ENCODE measurements at places on chromosomes 5 and 9. TPM values are rescaled to one million over a fixed set of nuclear protein-coding genes. Genes with fewer than 3 reads are reported as not detected.

The ZNF879 gene
- total RNA-seq: 5.0 TPM

The PCDHGA6 gene
- not detected for total RNA-seq

The ZFP37 gene
- total RNA-seq: 0.45 TPM

The PCDHGA7 gene
- total RNA-seq: not detected

The CCL21 gene
- total RNA-seq: not detected

The GPX8 gene
- total RNA-seq: not detected

The ANKRD31 gene
- 0.17 TPM for total RNA-seq

The RELL2 gene
- total RNA-seq: 25.1 TPM

- DNase-seq: no peak
- no peaks in the 10 kb centered on the region for H3K27me3 ChIP-seq
- H3K27ac ChIP-seq: no peak overlapping the region
Observed at GRCh38 chr9:14238518-14238917, 75.4 kb downstream of the NFIB start.

GRCh38 chr9:137385061-137385655 lies 37.8 kb downstream of the EXD3 start:
- H3K4me3 ChIP-seq: no peak overlapping the region
- H3K4me1 ChIP-seq: peaks cover 16% of the 10 kb centered on the region
- peak overlapping the region; percentile 86 for H3K27ac ChIP-seq
- DNase-seq: no peak
- no peaks in the 10 kb centered on the region for H3K36me3 ChIP-seq

DNA sequence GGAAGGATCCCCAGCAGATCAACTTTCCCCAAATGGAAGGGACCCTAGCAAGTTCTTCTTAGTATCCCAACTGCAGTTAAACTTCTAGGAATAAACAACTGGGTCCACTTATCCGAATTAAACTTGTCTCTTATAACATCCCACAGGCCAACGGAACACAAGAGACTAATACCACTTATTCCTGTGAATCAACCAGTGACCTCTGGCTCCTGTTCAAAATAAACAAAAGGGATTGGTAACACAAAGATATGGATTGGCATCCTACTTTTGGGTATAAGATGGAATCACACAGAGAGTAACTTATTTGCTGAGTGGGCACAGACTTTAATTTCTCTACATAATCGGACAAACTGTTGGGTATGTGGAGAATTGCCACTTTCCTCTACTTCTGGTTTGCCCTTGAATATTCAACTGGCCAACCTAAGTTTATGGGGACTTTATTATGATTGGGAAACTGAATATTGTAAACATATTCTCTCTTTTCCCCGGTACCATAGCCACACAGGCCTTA lies 12.4 kb upstream of the PAIP1 start:
- DNase-seq: no peak
- H3K27ac ChIP-seq: no peak overlapping the region
- H3K27me3 ChIP-seq: no peaks in the 10 kb centered on the region
- H3K36me3 ChIP-seq: no peaks in the 10 kb centered on the region

DNA sequence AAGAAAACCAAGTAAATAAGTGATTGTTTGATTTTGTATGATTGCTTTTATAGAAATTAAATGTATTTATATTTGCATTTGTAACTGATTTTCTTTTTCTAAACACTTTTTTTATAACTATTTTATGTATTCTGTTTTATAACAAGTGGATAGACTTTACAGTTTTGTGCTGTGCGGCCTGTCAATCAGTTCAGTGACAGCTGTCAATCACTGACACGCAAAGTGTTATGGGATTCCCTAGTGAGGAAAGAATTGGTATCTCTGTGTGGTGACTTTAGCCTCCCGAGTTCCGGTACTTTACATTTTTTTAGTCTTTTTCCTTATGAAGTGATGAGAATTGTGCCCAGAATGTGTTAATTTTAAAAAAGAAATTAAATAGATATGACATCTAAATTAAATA lies 16.3 kb downstream of the GPR151 start:
- no peak for DNase-seq
- no peak overlapping the region for H3K4me3 ChIP-seq
- peaks cover 37% of the 10 kb centered on the region for H3K36me3 ChIP-seq
- peaks cover 1% of the 10 kb centered on the region for H3K4me1 ChIP-seq
- H3K27me3 ChIP-seq: no peaks in the 10 kb centered on the region

GRCh38 chr9:89776795-89777525 lies 172.1 kb downstream of the GADD45G start:
- peaks cover 2% of the 10 kb centered on the region for H3K4me1 ChIP-seq
- H3K27ac ChIP-seq: no peak overlapping the region
- no peak overlapping the region for H3K4me3 ChIP-seq
- peaks cover 2% of the 10 kb centered on the region for H3K27me3 ChIP-seq
- H3K36me3 ChIP-seq: no peaks in the 10 kb centered on the region
- no peak for DNase-seq

GRCh38 chr5:158525663-158526062 lies 574.1 kb downstream of the EBF1 start:
- H3K4me3 ChIP-seq: no peak overlapping the region
- no peak overlapping the region for H3K27ac ChIP-seq
- no peaks in the 10 kb centered on the region for H3K4me1 ChIP-seq
- no peak for DNase-seq
- H3K36me3 ChIP-seq: no peaks in the 10 kb centered on the region

- no peaks in the 10 kb centered on the region for H3K36me3 ChIP-seq
- no peaks in the 10 kb centered on the region for H3K27me3 ChIP-seq
- no peaks in the 10 kb centered on the region for H3K4me1 ChIP-seq
- DNase-seq: no peak
Observed at GRCh38 chr5:3348576-3349535, 246.8 kb upstream of the IRX1 start.

- peaks cover 79% of the 10 kb centered on the region for H3K36me3 ChIP-seq
- H3K4me1 ChIP-seq: peaks cover 2% of the 10 kb centered on the region
- DNase-seq: no peak
Observed at GRCh38 chr5:58979090-58979489, 396.2 kb downstream of the RAB3C start.

- peaks cover 6% of the 10 kb centered on the region for H3K36me3 ChIP-seq
- peak overlapping the region; percentile 93 for H3K4me3 ChIP-seq
Observed at GRCh38 chr9:133146746-133147411, 16.8 kb downstream of the GBGT1 start.

DNA sequence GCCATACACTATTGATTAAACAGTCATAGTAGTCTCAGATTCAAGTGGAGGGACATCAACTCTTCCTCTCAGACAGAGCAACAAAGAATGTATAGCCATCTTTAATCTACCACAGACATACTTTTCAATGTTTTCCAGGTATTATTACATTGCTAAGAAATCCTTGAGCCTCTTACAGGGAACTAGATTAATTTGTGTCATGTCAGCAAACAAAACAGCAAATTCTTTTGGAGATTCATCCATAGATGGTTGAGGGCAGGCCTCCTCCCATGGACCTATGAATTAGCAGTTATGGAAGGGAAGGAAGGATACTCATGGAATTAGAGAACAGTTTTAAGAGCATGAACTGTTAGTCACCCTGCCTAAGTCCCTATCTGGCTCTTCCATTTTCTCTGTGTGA lies 47.8 kb upstream of the ARRDC3 start:
- peaks cover 3% of the 10 kb centered on the region for H3K36me3 ChIP-seq
- H3K4me1 ChIP-seq: peaks cover 17% of the 10 kb centered on the region
- no peaks in the 10 kb centered on the region for H3K27me3 ChIP-seq
- H3K27ac ChIP-seq: no peak overlapping the region

DNA sequence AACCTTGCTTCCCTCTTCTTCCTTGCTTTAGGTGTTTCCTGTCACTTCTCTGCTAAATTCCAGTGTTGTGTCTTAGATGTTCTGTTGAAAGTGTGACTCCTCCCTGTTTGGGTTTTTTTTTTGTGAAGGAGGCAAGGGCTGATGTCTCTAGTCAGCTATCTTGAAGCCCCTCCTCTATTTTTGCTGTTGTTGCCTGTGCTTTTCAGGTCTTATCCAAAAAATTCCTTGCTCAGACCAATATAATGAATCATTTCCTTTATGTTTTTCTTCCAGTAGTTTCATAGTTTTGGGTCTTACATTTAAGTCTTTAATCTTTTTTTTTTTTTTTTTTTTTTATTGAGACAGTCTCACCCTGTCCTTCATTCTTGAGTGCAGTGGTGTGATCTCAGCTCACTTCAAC lies 22.3 kb downstream of the RIC1 start:
- H3K4me1 ChIP-seq: peaks cover 12% of the 10 kb centered on the region
- no peak overlapping the region for H3K4me3 ChIP-seq
- no peak overlapping the region for H3K27ac ChIP-seq
- H3K27me3 ChIP-seq: no peaks in the 10 kb centered on the region
- DNase-seq: no peak

DNA sequence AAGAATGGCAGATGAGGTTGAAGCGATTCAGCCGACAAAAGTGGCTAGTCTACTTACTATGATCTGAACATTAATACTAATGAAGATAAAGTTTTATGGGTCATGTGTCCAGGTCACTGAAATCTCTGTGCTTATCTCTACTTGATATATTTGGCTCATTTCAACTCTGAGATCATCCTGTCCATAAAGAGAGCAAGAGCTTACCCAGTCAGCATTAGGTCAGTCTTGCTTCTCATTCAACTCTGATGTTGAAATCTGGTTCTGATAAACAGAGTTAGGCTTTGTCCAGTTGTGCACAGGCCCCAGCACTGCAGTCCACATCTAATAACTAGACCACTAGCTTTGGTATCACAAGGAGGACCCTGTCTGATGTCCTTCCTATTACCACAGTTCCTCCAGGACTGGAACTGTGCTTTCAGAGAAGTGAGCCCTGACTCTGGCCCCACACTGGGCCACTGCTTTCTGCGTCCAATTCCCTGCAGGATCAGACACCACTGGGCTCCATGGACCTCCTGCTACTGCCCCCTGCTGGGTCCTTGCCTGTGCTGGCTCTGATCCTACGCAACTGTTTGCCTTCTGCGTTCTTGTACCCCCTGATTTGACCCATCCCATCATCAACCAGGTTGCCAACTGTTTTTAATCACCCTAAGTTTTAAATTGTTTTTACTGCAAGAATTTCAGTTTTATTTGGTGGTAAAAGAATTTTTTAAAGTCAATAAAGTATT lies 23.7 kb upstream of the FAM120A start:
- H3K4me3 ChIP-seq: no peak overlapping the region
- no peak overlapping the region for H3K27ac ChIP-seq
- peaks cover 5% of the 10 kb centered on the region for H3K4me1 ChIP-seq
- no peaks in the 10 kb centered on the region for H3K36me3 ChIP-seq
- H3K27me3 ChIP-seq: peaks cover 28% of the 10 kb centered on the region
- DNase-seq: no peak

DNA sequence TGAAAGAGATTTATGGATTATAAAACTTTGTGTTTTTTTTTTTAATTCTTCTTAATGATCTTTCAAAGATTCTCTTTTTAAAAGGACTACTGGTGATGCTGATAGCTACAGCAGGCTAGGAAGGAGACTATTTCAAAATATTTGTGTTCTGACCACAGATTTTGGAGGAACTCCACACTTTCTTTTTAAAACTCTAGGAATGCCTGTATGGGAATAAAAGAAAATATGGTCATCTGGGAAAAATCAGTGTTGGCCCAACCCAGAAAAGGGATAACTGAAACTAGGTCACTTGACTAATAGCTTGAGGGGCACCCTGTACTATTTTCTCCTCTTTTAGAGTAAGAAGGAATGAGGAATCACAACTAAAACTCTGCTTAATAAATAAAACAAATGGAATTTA lies 97.6 kb upstream of the ADAMTS19 start:
- H3K4me1 ChIP-seq: no peaks in the 10 kb centered on the region
- H3K4me3 ChIP-seq: no peak overlapping the region
- no peak for DNase-seq
- H3K27ac ChIP-seq: no peak overlapping the region

- H3K27ac ChIP-seq: no peak overlapping the region
- H3K36me3 ChIP-seq: peaks cover 9% of the 10 kb centered on the region
- no peak for DNase-seq
- peaks cover 40% of the 10 kb centered on the region for H3K4me1 ChIP-seq
- no peaks in the 10 kb centered on the region for H3K27me3 ChIP-seq
- no peak overlapping the region for H3K4me3 ChIP-seq
Observed at GRCh38 chr5:80986382-80986781, 26.2 kb downstream of the RASGRF2 start.

DNA sequence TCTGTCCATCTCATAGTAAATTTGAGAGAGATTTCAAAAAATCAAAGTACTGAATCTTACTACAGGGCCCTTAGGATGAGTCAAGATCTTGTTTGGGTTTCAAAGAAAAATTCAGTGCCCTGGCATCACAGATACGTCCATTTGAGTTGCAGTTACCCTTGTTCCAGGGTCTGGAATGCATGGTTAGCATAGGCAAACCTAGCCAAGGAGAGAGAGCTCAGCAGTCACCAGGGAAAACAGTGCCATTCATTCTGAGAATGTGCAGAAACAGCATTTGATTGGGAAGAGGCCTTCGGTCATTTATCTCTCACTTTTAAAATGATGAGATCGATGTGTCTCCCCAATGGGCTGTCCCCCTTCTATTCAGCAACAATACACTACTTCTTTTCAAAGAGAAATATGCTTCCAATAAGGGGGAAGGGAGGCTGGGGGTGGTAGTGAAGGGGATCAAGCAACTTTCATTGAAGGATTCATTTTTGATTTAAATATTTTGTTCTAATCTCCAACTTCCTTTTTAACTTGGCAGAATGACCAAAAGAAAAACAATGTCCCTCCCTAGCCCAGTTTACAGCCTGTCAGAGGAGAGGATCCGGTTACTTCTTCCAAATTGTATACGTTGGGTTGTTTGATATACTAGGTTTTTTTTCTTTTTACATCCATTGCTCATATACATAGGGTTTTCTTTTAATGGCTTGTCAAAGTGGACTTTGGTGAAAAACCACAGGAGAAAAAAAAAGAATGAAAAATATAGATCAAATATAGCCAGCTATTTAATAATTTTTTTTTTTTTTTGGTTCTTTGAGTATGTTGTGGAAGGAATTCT lies 491.1 kb downstream of the CCDC171 start:
- no peak overlapping the region for H3K27ac ChIP-seq
- H3K27me3 ChIP-seq: no peaks in the 10 kb centered on the region
- no peaks in the 10 kb centered on the region for H3K4me1 ChIP-seq
- DNase-seq: no peak
- no peak overlapping the region for H3K4me3 ChIP-seq

DNA sequence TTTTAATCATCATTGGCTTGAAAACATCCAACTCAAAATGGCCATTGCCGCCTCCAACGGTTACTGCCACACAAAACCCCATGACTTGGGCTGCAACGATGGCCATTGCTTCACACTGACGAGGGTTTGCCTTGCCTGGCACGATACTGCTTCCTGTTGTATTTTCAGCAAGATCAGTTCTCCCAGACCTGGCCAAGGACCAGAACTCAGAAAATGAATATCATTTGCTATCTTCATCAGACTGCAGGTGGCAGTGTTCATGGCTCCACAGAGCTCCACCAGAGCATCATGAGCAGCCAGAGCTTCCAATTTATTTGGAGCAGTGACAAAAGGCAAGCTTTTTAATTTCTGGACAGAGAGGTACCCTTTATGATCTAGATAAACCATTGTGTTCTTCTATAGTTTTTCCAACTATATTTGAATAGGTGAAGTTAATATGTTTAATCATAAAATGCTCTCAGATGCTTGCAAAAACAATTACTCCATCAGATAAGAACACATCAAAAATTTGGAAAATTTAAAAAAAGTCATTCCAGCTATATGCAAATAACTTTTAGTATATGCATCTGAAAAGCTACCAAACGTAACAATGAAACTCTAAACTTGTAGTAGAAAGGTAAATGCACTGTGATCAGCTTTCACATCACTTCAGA lies 10.4 kb downstream of the AMACR start:
- H3K4me1 ChIP-seq: peaks cover 19% of the 10 kb centered on the region
- H3K36me3 ChIP-seq: peaks cover 4% of the 10 kb centered on the region
- no peaks in the 10 kb centered on the region for H3K27me3 ChIP-seq
- DNase-seq: peak; percentile 54
- no peak overlapping the region for H3K4me3 ChIP-seq
- no peak overlapping the region for H3K27ac ChIP-seq

GRCh38 chr5:98163796-98164493 lies 609.5 kb upstream of the RGMB start:
- no peaks in the 10 kb centered on the region for H3K36me3 ChIP-seq
- no peak for DNase-seq
- no peak overlapping the region for H3K27ac ChIP-seq
- H3K4me1 ChIP-seq: no peaks in the 10 kb centered on the region
- H3K27me3 ChIP-seq: no peaks in the 10 kb centered on the region

Measured in activated CD4-positive, alpha-beta T cell treated with anti-CD3 and anti-CD28 coated beads, Interleukin-2, amount 10 ng/mL, durations not matched to agents 7 days and 5 days (primary cell).